ENCODE measurements at places on chromosomes 2 and 18.

GRCh38 chr2:136233298-136233697 lies 115.3 kb upstream of the CXCR4 start:
- no peak for DNase-seq

DNA sequence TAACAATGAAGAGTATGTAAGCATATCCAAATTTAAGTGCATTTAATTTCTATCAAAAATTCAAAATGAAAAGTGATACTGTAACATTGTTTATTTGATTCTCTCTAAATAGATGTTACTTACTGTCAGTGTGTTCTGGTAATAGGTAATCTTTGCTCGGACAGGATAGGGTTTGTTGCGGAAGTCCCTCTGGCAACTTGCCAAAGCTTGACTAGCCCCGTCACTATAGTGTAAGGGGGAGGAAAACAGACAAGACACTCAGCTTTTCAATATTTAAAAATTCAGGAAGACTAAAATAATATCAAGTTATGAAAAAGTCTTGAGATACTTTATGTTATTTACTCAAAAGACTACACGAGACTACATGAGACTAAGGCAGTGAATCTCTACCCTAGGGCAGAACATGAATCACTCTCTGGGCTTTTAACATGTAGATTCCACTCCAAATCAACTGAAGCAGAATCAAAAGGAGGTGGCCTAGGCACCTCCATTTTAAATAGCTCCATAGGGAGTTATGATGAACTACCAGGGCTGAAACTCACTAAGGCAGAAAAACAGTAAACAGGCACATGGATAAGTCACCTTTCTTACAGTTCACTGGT lies 5.9 kb downstream of the LMAN1 start:
- no peak for DNase-seq

DNA sequence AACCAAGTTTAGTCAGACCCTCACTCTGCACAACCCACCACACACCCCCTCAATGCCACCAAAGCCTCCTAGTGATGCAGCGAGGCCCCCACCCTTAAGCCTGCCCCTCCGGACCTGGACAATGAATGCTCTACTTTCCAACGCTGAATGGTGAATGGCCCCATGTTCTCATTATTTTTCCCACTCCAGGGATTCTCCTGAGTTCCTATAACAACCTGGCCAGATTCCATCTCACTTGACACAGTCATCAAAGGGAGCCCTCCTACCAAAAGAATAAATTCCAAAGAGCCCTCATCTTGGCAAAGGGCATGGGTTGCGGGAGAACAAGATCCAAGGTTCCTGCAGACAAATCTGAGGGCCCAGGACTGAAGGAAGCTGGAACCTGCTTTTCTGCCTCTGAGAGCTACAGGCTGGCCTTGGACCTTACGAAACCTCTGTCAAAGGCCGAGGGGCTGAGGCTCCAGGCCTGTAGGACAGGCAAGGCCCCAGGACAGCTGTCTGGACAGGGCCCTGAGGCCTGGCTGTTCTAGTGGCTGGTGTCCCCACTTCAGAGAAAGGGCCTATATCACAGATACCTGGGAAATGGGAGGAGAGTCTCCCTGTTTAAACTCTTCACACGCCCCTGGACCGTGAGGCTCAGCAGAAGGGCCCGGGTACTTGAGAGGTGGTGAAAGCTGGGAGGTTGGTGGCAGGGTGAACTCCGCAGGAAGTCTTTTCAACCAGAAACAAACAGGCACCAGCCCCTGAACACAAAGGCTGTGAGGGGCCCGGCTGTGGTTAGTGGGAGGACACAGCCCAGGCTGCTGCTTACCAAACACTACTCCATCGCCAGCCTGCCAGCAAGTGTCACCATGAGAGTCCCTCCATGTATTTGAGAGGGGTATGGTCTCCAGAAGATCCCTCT lies 27.3 kb downstream of the SFXN5 start:
- DNase-seq = no peak

GRCh38 chr2:34474646-34475045 lies 875.5 kb upstream of the FAM98A start:
- no peak for DNase-seq

GRCh38 chr18:38933322-38933721 lies 1367.7 kb upstream of the CELF4 start:
- DNase-seq = no peak

DNA sequence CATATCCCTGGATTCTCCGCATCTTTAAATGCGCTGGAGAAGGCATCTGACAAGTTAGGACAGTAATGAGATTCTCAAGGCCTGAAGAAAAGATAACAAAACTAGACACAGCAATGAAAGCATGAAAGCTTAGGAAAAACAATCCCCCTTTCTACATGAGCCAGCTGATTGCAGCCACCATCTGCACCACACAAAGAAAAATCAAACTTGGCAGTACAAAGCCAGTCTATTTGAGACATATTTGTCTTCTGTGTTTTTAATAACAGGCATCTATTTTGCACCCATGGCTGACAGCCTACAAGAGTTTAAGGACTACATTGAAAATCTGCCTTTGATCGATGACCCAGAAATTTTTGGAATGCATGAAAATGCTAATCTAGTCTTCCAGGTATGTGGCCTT lies 83.6 kb downstream of the TRABD2A start:
- no peak for DNase-seq

DNA sequence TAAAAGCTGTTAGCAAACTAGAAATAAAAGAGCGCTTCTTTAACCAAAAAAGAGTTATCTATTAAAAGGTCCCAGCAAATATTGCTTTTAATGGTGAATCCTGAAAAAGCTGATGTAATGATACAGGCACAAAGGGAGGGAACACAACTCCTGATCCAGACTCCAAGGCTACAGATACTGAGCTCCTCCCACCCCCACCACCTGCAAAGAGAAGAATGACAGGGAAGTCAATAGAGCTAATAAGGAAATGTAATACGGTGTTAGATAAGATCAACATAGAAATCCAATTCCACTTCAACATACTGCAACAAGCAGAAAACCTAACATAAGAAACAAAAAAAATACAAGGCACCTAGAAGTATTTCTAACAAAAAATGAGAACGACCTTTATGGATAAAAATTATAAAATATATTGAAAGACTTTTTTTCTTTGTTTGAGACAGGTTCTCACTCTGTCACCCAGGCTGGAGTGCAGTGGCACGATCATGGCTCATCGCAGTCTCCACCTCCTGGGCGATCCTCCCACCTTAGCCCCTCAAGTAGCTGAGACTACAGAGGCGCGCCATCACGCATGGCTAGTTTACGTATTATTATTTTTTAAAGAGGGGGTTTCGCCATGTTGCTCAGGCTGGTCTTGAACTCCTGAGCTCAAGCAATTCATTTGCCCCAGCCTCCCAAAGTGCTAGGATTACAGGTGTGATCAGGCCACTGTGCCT lies 192.2 kb downstream of the HDAC4 start:
- DNase-seq = no peak

DNA sequence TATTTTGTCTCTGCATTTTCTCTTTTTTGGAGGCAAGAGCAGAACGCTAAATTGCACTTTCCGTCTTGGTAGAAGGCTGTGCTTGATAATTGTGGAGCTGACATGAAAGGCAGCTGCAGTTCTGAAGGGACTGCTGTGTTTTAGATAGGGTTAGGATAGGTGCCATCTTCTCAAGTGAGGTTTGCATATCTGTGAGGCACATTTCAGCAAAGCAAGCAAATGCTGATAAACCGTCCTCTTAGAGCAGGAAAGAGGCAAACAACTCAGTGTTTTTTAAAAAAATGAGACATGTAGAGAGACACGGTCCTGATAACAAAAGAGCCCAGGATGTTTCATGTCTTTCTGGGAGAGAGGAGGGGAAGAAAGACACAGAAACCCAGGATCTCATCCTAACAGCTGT lies 217.7 kb downstream of the SOCS6 start:
- DNase-seq = no peak

Data from GM12892 (cell line).